ENCODE measurements at places on chromosomes 6 and 20. TPM values are rescaled to one million over a fixed set of nuclear protein-coding genes. Genes with fewer than 3 reads are reported as not detected.

GRCh38 chr20:46709459-46710152, at the start of gene SLC2A10:
Gene SLC2A10 (plus strand): TSS chr20:46709649. CDS start chr20:46709737, 88 bp downstream.
- peak; percentile 83 for ATAC-seq

DNA sequence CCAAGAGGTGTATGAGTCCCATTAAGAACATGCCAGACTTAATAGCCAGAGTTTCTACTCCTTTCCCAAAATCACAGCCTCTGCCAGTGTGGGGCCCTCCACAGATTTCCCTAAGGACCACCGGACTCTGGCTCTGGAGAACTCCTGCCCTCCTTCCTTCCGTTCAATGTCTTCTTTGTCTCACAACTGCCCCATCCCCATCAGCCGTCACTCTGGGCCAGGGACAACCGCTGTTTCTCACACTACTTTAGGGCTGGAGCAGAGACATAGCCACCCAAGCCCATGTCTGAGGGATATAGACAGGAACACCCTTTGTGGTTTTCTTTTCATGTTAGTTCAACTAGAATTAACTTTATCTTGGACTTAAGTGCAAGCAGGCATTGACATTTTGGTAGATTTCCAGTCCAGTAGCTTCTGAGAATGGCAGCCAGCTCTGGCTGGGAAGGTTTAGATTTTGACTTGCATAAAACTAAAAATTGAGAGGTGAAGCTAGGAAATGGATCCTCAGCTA, 6.7 kb upstream of the ACSS1 start:
- ATAC-seq: no peak

GRCh38 chr6:149472241-149472640, 12.6 kb downstream of the ZC3H12D start:
- no peak for ATAC-seq

GRCh38 chr20:45722047-45722446, at the start of gene SPINT4:
Gene SPINT4 (plus strand): TSS chr20:45722347. CDS start chr20:45722368, 21 bp downstream.
- ATAC-seq: no peak

DNA sequence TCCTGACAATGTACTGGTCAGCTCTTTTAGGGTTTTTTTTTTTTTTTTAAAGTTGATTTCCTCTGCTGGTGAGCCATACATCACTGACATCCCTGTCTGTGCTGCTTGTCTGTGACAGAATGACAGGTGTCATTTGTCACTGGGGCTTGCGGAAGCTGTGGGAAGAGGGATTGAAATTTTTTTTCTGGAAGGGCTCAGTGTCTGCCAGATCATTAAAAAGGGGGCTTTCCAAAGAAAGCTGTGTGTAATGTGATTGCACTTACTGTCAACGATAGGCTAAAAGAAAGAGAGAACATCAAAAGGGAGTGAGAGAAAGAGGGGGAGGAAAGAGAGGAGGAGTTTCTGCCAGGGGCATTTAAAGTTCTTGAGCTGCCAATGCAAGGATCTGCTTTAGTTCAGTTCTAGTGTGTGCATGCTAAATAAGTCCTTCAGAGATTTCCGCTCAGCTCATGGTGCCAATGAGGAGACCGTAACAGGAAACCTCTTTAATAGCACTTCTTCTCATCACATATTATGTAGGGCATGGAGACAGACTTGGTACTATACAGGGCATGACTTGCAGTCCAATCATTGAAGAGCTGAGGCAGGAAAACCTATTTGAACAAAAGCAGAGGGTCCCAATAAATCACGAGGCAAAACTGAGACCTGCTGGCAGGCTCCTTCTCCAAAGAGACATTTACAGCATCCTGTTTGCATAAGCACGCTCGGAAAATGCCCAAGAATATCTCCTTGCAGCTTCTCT, 177.2 kb downstream of the TSHZ2 start:
- peak; percentile 70 for ATAC-seq

DNA sequence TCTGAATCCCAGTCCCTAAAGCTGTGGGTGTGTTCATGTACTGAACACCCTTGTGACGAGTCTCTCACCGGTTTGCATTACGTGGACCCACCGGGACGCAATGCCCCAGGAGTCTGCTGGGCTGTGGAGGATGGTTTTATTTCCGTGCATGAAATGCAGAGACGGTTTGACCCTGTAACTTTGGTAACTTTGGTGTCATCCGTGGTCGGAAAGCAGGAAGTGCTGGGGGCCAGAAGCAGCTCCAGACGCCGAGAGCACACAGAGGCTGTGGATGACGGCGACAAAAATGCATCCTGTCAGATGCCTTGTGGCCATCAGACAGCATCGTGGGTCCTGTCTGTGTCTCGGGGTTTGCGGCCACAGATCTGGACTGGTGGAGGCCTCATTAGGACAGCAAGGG, 7.2 kb downstream of the BHLHE23 start:
- no peak for ATAC-seq

- no peak for ATAC-seq
Measured at GRCh38 chr6:37099442-37099841, 70.5 kb upstream of the PIM1 start.

GRCh38 chr20:1761116-1761515, 103.5 kb upstream of the SIRPG start:
- peak; percentile 55 for ATAC-seq

UTRN gene
- total RNA-seq: 45.8 TPM

PDE10A gene
- 5.3 TPM for total RNA-seq

BPIFA1 gene
- total RNA-seq: not detected

HLA-DOB gene
- total RNA-seq: 1.4 TPM

Data from motor neuron (in vitro differentiated cells).